ENCODE measurements at places on chromosomes 4 and X. TPM values are rescaled to one million over a fixed set of nuclear protein-coding genes. Genes with fewer than 3 reads are reported as not detected.

CYBB gene
- 1.6 TPM for total RNA-seq

GPR50 gene
- total RNA-seq, result not detected

UGT2A2 gene
- total RNA-seq, result not detected

FAM133A gene
- not detected for total RNA-seq

GRCh38 chr4:139872274-139872673, 206.7 kb downstream of the MGST2 start:
- peak; percentile 49 for DNase-seq
- H3K27me3 ChIP-seq, result no peaks in the 10 kb centered on the region
- H3K36me3 ChIP-seq, result no peaks in the 10 kb centered on the region
- no peak overlapping the region for H3K27ac ChIP-seq
- H3K4me3 ChIP-seq, result no peak overlapping the region
- no peaks in the 10 kb centered on the region for H3K4me1 ChIP-seq

DNA sequence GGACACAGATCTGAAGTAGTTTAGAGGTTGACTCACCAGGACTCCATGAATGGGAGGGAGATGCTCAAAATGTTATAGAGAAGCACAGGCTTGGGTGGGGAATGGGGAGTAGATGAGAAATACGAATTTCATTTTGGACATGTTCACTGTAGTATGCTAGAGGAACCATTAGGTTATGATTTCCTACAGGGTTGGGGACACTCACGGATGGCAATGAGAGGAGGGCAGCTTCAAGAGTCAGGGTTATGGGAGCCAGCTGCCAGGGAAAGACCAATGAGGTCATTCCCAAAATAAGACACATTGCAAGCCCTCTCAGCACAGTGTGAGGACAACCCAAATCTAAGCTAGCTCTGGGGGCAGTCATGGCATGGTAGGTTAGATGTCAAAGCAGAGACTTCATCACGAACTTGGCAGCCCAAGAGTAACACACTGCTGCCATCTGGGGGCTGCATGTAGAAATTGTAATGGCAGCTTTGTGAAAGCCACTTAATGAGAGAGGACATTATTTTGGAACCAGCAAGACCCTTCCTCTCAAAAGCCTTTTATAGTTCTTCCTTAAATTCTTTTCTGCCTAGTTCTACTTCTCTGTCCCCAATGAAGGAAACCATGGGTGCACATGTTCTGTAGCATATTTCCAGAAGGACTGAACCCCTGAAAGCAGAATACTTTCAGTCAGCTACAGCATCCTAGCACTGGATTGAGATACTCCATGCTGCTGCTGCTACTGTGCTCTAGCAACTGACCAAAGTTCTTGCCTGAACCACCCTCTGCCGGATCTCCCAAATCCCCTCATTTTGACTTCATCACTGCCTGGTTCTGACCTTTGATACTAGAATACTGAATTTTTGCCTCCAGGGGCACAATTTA, 16.2 kb upstream of the ZCCHC12 start:
- peak; percentile 5 for DNase-seq
- no peaks in the 10 kb centered on the region for H3K27me3 ChIP-seq
- no peaks in the 10 kb centered on the region for H3K36me3 ChIP-seq
- no peak overlapping the region for H3K4me3 ChIP-seq

DNA sequence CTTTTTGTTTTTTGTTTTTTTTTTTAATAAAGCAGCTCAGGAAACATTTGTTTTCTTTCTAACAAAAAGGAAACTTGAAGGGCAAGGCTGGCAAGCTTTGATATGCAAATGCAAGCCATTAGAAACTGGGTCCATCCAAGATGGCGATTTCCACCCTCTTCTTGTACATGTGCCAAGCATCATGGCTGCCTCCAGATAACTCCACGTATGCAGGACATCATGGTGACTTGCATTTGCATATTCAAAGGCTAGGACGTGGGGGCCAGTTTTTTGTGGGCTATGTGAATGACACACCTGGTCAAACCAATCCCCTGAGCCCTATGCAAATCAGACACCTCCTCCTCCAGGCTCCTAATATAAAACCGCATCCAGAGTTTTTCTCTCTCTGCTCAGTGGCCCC, 692.6 kb downstream of the FAM133A start:
- no peaks in the 10 kb centered on the region for H3K27me3 ChIP-seq
- no peak overlapping the region for H3K27ac ChIP-seq
- no peaks in the 10 kb centered on the region for H3K4me1 ChIP-seq
- no peak overlapping the region for H3K4me3 ChIP-seq
- DNase-seq, result no peak
- H3K36me3 ChIP-seq, result no peaks in the 10 kb centered on the region

GRCh38 chr4:104815665-104816064, 321.0 kb upstream of the CXXC4 start:
- no peak overlapping the region for H3K27ac ChIP-seq
- no peaks in the 10 kb centered on the region for H3K4me1 ChIP-seq
- H3K27me3 ChIP-seq, result no peaks in the 10 kb centered on the region
- no peak for DNase-seq
- H3K4me3 ChIP-seq, result no peak overlapping the region

All from CD4-positive, alpha-beta T cell (primary cell).